ENCODE measurements at places on chromosomes 11 and 22. TPM values are rescaled to one million over a fixed set of nuclear protein-coding genes. Genes with fewer than 3 reads are reported as not detected.

ADAMTS15 gene
- total RNA-seq: 66.9 TPM

F2 gene
- total RNA-seq: not detected

GLB1L2 gene
- 3.5 TPM for total RNA-seq

MS4A4E gene
- total RNA-seq: not detected

C2CD2L gene
- total RNA-seq: 4.5 TPM

TRPM5 gene
- total RNA-seq: not detected

FREY1 gene
- 2.3 TPM for total RNA-seq

TENM4 gene
- total RNA-seq: 5.9 TPM

FADS3 gene
- total RNA-seq: 77.2 TPM

LRRC74B gene
- not detected for total RNA-seq

Data from subcutaneous preadipocyte (primary cell).